Activated T-helper 17 cell treated with anti-CD3 and anti-CD28 coated beads, Interleukin-2, amount 50 U/mL, for 72 hours (primary cell): ENCODE measurements at places on chromosomes 6 and 20.
A peak's percentile ranks its signal among the peaks of the same experiment; 100 is the strongest.

GRCh38 chr20:37350649-37351574 is 5.0 kb downstream of the SRC start:
- no peaks in the 10 kb centered on the region for H3K27me3 ChIP-seq
- no peak overlapping the region for H3K4me3 ChIP-seq
- peak overlapping the region; percentile 25 for H3K27ac ChIP-seq
- no peaks in the 10 kb centered on the region for H3K36me3 ChIP-seq
- no peaks in the 10 kb centered on the region for H3K4me1 ChIP-seq

DNA sequence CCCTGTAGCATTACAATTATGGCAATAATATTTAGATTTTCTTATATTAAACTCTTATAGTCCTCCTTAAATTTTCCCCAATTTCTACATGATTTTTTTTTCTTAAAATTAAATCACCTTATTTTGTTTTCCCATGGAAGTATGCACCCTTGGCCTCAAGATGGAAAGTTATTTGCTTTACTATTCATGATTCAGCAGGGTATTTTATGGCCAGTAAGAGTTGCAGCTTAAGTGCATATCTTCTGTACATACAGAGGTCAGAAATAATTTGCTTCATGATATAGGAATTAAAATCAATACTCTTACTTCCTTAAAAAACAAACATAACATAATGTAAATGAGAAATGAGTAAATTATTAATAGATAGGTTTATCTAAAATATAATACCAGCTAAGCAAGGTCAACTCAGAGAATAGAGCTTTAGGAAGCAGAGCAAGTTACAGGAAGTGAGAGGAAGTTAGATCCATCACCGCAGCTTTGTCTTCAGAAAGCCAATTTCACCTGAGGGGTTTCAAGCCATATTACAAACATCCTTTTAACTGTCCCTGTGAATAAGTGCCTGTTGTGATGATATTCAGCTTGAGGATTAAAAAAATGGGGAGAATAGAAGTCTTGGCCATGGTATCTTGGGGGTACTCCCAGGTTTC is 24.6 kb upstream of the HS3ST5 start:
- no peak overlapping the region for H3K4me3 ChIP-seq
- no peak for ATAC-seq
- H3K27me3 ChIP-seq, result peaks cover 3% of the 10 kb centered on the region
- H3K27ac ChIP-seq, result no peak overlapping the region
- H3K36me3 ChIP-seq, result no peaks in the 10 kb centered on the region

GRCh38 chr6:127176146-127176545 is 57.7 kb downstream of the RSPO3 start:
- no peaks in the 10 kb centered on the region for H3K36me3 ChIP-seq
- no peaks in the 10 kb centered on the region for H3K4me1 ChIP-seq
- no peak for ATAC-seq

GRCh38 chr6:3315841-3316240 is 57.1 kb downstream of the PSMG4 start:
- no peaks in the 10 kb centered on the region for H3K36me3 ChIP-seq
- H3K4me1 ChIP-seq, result peaks cover 16% of the 10 kb centered on the region
- no peak for ATAC-seq
- H3K27ac ChIP-seq, result no peak overlapping the region
- H3K4me3 ChIP-seq, result no peak overlapping the region
- peaks cover 10% of the 10 kb centered on the region for H3K27me3 ChIP-seq

DNA sequence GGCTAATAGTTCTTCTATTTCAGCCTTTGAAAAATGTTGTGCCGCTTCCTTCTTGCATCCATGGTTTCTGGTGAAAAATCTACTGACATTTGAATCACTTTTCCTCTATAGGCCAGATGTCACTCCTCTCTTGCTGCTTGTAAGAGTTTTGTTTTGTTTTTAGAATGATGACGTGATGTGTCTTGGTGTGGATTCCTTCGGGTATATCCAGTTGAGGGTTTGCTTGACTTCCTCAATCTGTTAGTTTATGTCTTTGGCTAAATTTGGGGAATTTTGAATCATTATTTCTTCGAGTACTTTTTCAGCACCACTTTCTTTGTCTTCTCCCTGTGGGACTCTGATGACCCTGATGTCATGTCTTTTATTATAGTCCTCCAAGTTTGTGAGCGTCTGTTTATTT is 175.5 kb downstream of the MYLK4 start:
- no peak for ATAC-seq
- H3K27ac ChIP-seq, result no peak overlapping the region
- no peaks in the 10 kb centered on the region for H3K4me1 ChIP-seq
- H3K27me3 ChIP-seq, result peaks cover 31% of the 10 kb centered on the region
- H3K36me3 ChIP-seq, result no peaks in the 10 kb centered on the region

DNA sequence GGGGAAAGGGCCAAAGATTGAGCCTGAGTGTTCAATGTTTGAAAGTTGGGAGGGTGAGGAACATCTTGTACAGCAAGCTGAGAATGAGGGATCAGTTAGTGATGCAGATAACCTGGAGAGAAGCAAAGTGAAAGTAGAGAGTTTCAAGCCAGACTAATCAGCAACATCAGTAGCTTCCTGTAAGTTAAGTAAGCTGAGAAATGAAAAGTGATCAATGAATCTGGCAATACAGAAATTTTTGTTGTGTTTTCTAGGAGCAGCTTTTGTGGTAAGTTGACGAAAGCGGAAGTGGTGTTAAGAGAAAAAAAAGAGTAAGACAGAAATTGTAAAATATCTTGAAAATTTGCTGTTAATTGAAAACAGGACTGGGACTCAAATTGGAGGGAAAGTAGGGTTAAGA is 855.5 kb upstream of the MAP3K7 start:
- no peak overlapping the region for H3K4me3 ChIP-seq
- no peaks in the 10 kb centered on the region for H3K36me3 ChIP-seq
- no peaks in the 10 kb centered on the region for H3K4me1 ChIP-seq
- H3K27me3 ChIP-seq, result no peaks in the 10 kb centered on the region
- H3K27ac ChIP-seq, result no peak overlapping the region
- ATAC-seq, result no peak

GRCh38 chr6:167855825-167856425 is 29.2 kb downstream of the AFDN start:
- peaks cover 32% of the 10 kb centered on the region for H3K4me1 ChIP-seq
- no peaks in the 10 kb centered on the region for H3K36me3 ChIP-seq
- H3K27ac ChIP-seq, result peak overlapping the region; percentile 84

GRCh38 chr6:165743366-165743898 is 80.4 kb upstream of the PDE10A start:
- no peak overlapping the region for H3K4me3 ChIP-seq
- ATAC-seq, result no peak
- H3K36me3 ChIP-seq, result no peaks in the 10 kb centered on the region
- H3K4me1 ChIP-seq, result no peaks in the 10 kb centered on the region

DNA sequence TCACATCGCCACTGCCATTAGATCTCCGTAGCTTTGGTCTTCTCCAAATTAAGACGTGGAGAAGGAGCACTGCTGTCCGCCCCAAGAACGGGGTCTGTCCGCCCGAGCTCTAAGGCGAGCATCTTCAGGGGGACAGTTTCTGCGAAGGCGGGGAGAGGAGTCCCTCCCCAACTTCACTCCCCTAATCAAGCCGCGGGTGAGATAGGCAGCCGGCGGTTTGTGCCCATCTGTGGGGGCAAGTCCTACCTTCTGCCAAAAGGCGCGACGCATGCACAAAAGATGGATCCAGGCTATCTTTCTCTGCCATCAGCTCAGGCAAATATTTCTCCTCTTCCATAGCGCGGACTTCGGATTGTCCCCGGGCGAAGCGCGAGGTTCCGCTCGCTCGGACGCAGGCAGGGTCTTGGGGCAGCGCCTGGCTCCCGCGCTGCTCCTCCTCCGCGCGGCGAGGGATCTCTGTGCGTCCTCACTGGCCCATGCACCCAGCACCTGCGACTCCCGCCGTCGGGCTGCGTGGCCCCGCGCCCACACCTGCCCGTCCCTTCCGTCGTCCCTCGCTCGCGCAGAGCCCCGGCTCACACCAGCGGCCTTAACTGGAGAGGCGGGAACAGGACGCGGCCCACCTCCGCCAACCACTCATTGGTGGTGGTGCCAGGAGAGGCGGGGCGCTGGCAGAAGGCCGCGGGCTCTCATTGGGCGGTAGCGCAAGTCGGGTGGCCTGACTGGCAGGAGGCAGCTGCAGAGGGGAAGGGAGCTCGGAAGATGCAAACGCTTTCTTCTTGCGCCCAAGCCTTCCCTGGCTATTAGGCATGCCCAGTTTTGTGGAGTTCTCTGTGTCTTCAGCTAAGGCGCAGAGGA is at the start of gene KHDRBS2:
Gene KHDRBS2 (minus strand): TSS at position 614 of the 858 bp plus-strand sequence.
- peaks cover 5% of the 10 kb centered on the region for H3K27me3 ChIP-seq
- no peak within 1 kb of the TSS for H3K4me3 ChIP-seq
- no peak within 1 kb of the TSS for H3K27ac ChIP-seq
- H3K4me1 ChIP-seq, result no peaks in the 10 kb centered on the region
- no peak for ATAC-seq

DNA sequence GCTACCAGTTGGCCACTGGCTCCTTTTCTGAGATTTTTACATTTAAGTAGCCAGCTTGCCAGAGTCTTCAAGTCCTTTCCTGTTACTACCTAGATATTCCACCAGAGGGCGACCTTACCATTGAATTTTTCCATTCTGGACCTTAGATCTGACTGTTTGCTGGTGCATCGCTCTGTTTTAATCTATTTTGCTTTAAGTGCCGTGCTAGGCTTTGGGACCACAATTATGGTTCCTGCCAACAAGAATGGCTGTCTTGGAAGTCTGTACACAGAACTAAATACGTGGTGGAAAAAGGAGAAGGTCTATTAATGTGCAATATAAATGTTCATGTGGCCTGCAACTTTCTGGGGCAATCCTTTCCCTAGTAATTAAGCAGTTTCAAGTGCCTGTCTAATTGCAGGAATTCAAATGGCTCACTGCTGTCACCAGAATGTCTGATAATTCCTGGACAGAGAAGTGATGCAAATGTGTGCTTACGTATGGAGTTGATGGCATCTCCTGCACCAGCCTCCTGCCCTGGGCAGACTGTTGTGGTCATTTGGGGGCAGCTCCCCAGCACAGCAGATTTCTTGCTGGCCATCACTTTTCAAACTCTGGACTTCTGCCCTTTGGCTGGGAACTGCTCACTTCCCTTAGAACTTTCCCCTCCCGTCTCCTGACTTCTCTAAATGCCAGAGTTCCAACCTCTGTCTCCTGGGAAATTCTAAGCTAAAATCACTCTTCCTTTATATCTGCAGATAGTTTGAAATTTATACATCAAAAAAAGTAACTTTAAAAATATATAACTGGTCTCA is 5.6 kb upstream of the HLA-DOA start:
- no peak overlapping the region for H3K4me3 ChIP-seq
- ATAC-seq, result peak; percentile 71
- no peak overlapping the region for H3K27ac ChIP-seq
- no peaks in the 10 kb centered on the region for H3K36me3 ChIP-seq
- peaks cover 14% of the 10 kb centered on the region for H3K4me1 ChIP-seq
- peaks cover 9% of the 10 kb centered on the region for H3K27me3 ChIP-seq

DNA sequence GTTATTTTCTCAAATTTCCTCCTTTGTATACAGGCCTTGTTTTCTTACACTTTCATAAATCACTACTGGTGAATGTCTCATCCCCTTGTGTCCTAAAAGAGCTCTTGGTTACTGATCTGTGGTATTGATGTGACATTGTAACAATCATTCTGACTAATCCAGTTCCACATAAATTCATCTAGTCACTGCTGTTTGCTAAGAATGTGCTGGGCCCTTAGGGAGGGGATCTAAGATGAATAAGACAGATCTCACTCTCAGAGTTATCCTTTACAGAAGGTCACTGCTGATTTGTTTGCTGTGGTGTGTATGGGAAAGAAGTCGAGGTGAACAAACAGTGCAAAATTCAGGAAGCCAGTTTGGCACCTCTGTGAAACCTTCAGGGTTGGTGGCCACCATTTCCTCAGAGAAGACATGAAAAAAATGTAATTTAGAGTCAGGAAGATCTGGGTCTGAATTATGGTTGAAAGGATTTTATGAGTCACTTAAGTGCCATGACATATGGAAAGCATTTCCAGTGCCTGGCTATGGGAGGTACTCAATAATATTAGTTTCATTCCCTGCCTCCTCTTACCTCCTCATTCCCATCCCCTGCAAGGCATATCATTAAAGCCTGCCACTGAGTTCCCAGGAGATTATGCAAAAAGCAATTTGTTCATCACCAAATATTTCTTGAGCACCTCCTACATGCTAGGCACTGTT is 121.8 kb downstream of the COL9A1 start:
- H3K36me3 ChIP-seq, result no peaks in the 10 kb centered on the region
- peaks cover 6% of the 10 kb centered on the region for H3K27me3 ChIP-seq
- no peak overlapping the region for H3K27ac ChIP-seq
- ATAC-seq, result peak; percentile 84

GRCh38 chr6:69038841-69039240 is 403.8 kb downstream of the ADGRB3 start:
- no peaks in the 10 kb centered on the region for H3K36me3 ChIP-seq
- H3K27me3 ChIP-seq, result no peaks in the 10 kb centered on the region
- no peak overlapping the region for H3K27ac ChIP-seq
- no peak for ATAC-seq
- no peak overlapping the region for H3K4me3 ChIP-seq

- no peaks in the 10 kb centered on the region for H3K4me1 ChIP-seq
- no peaks in the 10 kb centered on the region for H3K36me3 ChIP-seq
- H3K27me3 ChIP-seq, result peaks cover 3% of the 10 kb centered on the region
- ATAC-seq, result no peak
- no peak overlapping the region for H3K4me3 ChIP-seq
Observed at GRCh38 chr6:113671421-113671820, 185.7 kb upstream of the MARCKS start.

GRCh38 chr20:22825546-22825945 is 209.6 kb upstream of the SSTR4 start:
- no peaks in the 10 kb centered on the region for H3K4me1 ChIP-seq
- no peak for ATAC-seq
- H3K27ac ChIP-seq, result no peak overlapping the region
- H3K4me3 ChIP-seq, result no peak overlapping the region

GRCh38 chr6:55578537-55579363 is at the start of gene HMGCLL1:
Gene HMGCLL1 (minus strand): TSS chr6:55579192. CDS start chr6:55579055, 137 bp downstream.
- ATAC-seq, result no peak
- no peaks in the 10 kb centered on the region for H3K36me3 ChIP-seq
- no peak within 1 kb of the TSS for H3K4me3 ChIP-seq
- no peaks in the 10 kb centered on the region for H3K4me1 ChIP-seq

DNA sequence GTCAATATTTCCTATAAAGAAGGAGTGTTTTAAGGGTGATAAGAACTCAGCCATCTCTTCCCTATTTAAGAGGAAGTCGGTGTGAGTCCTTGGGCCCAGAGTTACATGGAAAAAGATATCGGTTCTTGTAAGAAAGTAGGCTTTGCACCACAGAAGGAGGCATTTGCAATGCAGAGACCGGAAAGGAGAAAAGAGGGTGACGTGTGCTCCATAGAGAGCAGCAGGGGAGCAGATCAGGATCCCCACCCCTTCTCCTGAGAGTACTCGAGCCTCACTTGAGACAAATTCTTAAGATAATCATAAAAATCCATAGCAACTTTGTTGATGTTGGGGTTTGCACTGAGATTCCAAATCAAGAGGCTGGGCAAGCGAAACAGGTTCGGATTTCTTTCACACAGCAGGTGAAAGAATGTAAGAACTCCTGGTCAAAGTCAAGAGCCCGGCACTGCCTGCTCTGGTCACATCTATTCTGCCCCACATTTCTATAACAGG is 27.8 kb downstream of the FOXA2 start:
- no peaks in the 10 kb centered on the region for H3K36me3 ChIP-seq
- no peak overlapping the region for H3K27ac ChIP-seq
- no peak for ATAC-seq
- no peaks in the 10 kb centered on the region for H3K4me1 ChIP-seq
- H3K4me3 ChIP-seq, result no peak overlapping the region

- peak overlapping the region; percentile 61 for H3K4me3 ChIP-seq
- peaks cover 61% of the 10 kb centered on the region for H3K4me1 ChIP-seq
- H3K27me3 ChIP-seq, result no peaks in the 10 kb centered on the region
- ATAC-seq, result no peak
- peak overlapping the region; percentile 71 for H3K27ac ChIP-seq
Observed at GRCh38 chr6:125806813-125807212, 16.1 kb downstream of the NCOA7 start.
